ENCODE measurements at places on chromosomes 1 and 21.

- no peak for DNase-seq
Measured at GRCh38 chr21:8990326-8991087, 1530.9 kb upstream of the TPTE start.

DNA sequence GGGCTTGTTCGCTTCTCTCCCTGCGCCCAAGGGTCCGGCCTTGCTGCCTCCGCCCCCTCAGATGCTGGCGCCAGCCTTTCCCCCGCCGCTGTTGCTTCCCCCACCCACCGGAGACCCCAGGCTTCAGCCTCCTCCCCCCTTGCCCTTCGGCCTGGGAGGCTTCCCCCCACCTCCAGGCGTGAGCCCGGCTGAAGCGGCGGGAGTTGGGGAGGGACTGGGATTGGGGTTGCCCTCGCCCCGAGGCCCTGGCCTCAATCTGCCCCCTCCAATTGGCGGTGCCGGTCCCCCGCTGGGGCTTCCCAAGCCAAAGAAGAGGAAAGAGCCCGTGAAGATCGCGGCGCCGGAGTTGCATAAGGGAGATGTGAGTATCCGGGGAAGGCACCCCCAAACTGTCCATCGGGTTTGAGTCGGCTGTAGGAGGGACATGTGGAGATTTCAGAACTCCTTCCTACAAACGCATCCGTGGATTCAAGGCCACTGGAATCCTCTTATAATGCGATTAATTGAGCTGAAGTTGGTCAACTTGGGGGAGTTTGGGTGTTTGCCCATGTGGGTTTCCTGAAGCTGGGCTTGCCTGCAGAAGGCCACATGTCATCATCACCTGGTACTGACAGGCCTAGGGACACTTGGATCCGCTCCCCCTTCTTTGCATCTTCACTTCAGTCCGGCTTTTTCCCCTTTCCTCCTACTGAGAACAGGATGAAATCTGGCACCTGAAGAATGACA is 707 bp downstream of the PRCC start:
- DNase-seq: peak; percentile 62

- DNase-seq: no peak
Measured at GRCh38 chr1:34973326-34973725, 11.8 kb downstream of the TMEM35B start.

GRCh38 chr1:55888685-55889317 is 673.6 kb upstream of the USP24 start:
- DNase-seq: no peak

GRCh38 chr21:44462834-44463200 is 7.5 kb downstream of the LRRC3 start:
- DNase-seq: no peak

DNA sequence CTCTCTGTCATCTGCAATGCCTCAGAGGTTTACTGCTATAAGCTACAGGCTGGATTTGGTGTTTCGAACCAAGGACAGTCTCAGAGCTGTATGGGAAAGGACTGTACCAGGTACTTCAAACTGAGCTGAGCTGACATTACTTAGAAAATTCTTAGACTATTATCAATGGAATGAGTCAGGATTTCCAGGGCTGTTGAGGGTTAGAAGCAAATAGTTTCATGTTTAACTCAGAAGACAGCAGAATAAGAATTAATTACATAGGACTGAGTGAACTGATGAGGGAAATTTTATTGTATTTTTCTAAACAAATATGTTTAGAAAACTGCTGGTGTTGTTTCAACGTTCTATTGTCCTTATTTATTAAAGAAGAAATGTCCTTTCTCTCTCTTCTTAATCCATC is 74.3 kb upstream of the CAPZB start:
- no peak for DNase-seq

DNA sequence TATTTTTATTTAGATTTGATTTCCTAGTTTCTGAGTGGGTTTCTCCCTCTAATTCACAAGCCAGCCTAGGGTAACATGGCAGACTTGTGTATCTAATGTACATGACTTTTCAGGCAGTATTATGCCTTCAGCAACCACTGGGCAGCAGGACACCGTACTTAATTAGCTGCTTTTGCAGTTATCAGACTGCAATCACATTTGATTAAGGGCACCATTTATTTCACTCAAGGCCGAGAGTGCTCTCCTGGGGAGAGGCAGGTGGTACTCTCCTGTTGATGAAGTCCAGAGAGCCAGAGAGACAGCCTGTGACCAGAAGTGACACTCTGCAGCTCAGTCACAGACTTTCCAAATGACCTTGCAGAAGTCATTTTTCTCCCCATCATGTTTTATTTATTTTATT is 18.7 kb downstream of the CYYR1 start:
- no peak for DNase-seq

GRCh38 chr1:6424000-6424565 is 493 bp upstream of the ESPN start:
- DNase-seq: no peak

GRCh38 chr1:154352581-154353459 is 27.5 kb downstream of the ATP8B2 start:
- DNase-seq: peak; percentile 60

- no peak for DNase-seq
Measured at GRCh38 chr21:31872072-31872451, 758 bp upstream of the HUNK start.

DNA sequence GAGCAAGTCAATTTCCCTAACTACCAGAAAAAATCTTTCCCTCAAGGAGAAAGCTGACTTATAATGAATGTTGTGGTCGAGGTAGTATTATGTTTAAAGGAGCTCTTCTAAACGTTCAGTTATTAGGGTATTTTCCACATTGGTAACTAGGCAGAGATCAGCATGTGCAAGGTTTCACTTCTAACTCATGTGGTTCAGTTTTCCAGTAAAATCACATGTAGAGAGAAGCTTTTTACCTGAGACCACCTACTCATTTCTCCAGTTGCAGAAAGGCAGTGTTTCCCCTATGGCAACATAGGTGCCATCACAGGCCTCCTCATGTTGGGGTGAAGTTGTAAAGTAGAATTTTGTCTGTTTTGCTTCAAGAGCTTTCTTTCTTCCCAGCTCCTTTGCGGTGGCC is 23.7 kb downstream of the IL23R start:
- no peak for DNase-seq

DNA sequence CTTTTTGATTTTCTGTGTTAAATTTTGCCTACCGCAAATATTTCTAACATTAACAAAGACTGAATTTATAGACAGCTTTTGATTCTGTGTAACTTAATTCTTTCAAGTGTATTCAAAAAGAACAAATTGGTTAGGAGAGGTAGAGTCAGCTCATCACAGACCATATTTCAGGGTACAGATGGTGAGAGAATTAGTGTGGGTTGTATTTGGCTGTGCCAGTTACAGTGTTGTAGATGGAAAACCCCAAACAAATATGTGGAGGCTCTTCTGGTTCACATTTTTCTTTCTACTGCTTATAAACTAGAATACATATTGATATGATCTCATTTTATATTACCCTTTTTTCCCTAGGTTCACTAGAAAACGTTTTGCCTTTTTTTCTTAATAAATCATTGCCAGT is 11.1 kb downstream of the RCAN3 start:
- no peak for DNase-seq

GRCh38 chr1:22841142-22841541 is 130.5 kb downstream of the EPHB2 start:
- no peak for DNase-seq

DNA sequence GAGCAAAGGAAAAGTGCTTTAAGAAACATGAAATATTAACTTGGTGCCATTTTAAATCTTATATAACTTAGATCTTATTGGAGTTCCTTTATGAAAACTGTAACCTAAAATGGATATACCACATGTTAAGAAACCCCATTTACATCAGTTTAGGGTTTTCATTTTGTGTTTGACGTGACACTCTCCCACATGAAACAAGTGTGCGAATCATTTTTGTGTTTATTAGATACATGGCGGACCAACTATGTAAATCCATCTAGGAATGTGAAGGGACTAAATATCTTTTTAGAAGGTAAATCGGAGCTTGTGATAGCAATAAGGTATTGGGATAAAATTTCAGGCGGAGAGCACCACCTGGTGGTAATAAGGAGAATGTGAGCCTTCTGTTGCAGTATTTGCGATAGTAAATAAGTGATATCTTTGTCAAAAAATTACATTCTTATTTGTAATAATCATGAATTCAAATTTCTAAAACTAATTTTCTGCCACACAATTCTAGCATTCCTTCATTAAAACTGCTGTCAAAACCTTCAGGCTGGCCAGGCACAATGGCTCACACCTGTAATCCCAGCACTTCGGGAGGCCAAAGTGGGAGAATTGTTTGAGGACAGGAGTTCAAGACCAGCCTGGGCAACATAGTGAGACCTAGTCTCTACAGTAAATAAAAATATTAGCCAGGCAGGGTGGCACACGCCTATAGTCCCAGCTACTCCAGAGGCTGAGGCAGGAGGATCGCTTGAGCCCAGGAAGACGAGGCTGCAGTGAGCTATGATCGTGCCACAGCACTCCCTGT is 31.3 kb downstream of the SMAP2 start:
- DNase-seq: no peak

GRCh38 chr1:54099061-54099610 is 45.7 kb downstream of the TCEANC2 start:
- no peak for DNase-seq

DNA sequence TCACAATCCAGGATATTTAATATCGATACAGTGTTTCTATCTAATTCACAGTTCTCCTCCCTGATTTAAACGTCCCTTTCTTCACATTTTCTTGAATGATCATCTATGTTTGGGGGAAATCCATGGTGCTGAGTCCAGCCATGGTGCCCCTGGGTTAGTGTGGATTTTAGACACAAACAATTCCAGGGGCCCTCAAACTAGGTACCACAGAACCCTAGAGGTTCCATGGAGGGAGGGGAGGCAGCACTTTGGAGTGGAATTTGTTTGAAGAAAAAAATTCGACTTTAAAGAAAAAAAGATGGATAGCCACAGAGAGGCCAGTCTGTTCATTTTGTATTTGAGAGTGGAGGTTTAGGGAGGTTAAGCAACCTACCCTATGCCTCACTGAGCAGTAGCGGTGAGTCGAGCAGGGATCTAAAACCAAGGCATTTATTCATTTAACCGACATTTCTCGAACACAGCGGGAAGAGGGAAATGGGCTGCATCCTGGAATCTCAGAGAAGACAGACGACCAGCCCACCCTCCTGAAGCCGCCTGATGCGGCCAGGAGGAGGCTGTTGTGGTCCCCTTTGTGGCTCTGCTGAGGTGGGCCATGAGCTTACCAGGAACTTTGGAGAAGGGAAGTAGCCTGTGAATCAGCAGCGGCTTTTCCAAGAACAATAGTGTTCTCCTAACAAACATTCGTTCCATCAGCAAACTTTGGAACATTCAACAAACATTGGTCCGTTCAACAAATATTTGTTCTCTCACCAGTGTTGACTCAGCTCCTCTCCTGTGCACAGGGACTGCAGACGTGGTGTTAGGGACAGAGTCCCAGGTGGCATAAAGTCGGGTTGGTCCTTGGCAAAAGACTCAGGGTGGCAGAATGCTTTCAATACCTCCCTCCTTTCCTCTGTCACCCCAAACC is 103.5 kb upstream of the ZBTB40 start:
- DNase-seq: no peak

DNA sequence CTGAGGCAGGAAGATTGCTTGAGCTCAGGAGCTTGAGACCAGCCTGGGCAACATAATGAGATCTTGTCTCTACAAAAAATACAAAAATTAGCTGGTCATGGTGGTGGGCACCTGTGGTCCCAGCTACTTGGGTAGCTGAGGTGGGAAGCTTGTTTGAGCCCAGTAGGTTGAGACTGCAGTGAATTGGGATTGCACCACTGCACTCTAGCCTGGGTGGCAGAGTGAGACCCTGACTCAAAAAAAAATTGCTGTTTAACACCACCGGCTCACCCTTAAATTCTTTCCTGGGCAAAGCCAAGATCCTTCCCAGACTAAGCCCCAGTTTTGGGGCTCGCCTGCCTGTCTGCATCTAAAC is 6.6 kb upstream of the NSUN4 start:
- no peak for DNase-seq

DNA sequence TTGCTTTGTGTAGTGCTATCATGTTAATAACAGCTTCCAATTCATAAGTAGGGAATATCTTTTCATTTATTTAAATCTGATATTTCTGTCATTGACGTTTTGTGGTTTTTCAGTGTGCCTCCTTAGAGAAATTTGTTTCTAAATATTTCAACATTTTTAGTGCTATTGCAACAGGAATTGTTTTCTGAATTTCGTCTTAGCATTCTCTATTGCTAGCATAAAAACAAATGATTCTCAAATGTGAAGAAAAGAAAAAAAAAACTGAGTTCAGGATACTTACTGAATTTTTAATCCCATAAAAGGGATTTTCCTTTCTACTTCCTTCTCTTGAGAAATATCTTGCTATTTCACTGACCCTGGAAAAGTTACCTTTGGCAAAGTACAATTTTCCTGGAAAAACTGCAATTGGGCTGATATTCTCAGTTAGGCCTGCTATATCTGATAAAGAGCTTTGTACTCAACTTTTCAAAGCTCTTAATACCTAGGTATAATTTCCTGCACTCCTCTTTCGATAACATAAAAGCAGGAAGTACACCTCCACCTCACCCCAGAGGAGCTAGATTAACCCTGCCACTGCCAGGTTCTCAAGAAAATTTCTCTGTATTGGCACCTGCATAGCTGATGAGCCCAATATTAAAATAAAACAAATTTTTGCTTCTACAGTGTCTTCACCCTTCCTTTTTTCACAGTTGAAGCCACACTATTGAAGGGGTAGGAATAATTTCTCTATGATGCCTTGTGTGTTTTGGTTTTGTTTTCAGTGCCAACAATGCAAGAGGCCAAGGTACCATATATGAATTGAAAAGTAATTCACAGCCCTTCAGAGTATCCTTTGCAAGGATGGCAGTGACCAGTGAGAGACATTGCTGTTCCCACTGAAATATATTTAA is 35.6 kb downstream of the PTPN14 start:
- DNase-seq: no peak

DNA sequence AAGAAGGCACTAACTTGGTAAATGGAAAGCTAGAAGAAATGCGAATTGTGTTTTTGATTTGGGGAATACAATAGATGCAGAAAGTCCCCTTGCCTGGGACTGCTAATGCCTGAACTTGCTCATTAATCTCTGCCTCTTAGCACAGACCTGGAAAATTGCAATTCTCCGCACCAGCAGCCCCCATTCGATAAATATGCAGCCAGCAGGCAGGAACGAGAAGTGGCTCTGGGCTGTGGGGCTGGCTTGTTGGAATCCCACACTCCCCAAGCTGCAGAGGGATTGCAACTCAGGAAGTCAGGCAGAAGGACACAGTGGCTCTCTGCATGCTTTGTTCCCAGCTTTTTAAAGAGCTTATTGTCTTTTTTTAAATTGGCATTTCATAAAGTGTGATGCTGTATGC is 51.3 kb downstream of the PCP4 start:
- no peak for DNase-seq

Data from right hindlimb (tissue), 1 donor.